ENCODE measurements at places on chromosomes 11 and 22. TPM values are rescaled to one million over a fixed set of nuclear protein-coding genes. Genes with fewer than 3 reads are reported as not detected.

GRCh38 chr11:1193326-1194230, 29.3 kb upstream of the MUC5B start:
- no peak overlapping the region for H3K4me3 ChIP-seq
- no peaks in the 10 kb centered on the region for H3K27me3 ChIP-seq
- H3K4me1 ChIP-seq = no peaks in the 10 kb centered on the region
- H3K27ac ChIP-seq = no peak overlapping the region
- no peaks in the 10 kb centered on the region for H3K36me3 ChIP-seq

- no peaks in the 10 kb centered on the region for H3K4me1 ChIP-seq
- DNase-seq = no peak
- H3K36me3 ChIP-seq = no peaks in the 10 kb centered on the region
- no peaks in the 10 kb centered on the region for H3K27me3 ChIP-seq
Observed at GRCh38 chr11:29333993-29334775, 682.6 kb downstream of the KCNA4 start.

DNA sequence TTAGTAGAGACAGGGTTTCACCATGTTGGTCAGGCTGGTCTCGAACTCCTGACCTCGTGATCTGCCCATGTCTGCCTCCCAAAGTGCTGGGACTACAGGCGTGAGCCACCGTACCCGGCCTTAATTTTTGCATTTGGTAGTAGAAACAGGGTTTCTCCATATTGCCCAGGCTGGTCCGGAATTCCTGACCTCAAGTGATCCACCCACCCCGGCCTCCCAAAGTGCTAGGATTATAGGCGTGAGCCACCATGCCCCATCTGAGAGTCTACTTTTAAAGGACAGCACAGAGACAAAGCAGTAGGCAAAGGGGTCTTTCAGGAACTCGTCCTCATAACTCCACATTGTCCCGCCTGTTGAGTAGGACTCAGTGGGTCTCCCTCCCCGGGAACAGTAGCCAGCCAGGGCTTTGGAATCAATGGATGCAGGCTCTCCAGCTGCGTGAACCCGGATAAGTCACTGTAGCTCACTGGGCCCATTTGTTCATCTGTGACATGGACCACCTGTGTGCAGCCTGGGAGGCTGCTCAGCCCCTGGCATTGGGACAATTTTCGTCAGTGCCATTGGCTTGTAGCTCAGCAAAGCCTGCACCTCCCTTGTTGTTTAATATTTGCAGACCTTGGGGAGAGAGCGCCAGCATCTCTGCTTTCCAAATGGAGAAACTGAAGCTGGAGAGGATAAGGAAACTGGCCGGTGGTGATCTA, 86.1 kb downstream of the ARHGAP8 start:
- no peaks in the 10 kb centered on the region for H3K36me3 ChIP-seq
- DNase-seq = no peak
- H3K27me3 ChIP-seq = no peaks in the 10 kb centered on the region
- H3K4me3 ChIP-seq = no peak overlapping the region
- no peaks in the 10 kb centered on the region for H3K4me1 ChIP-seq

- DNase-seq = no peak
- H3K27me3 ChIP-seq = peaks cover 13% of the 10 kb centered on the region
- no peak overlapping the region for H3K27ac ChIP-seq
- no peaks in the 10 kb centered on the region for H3K36me3 ChIP-seq
- no peak overlapping the region for H3K4me3 ChIP-seq
- no peaks in the 10 kb centered on the region for H3K4me1 ChIP-seq
Observed at GRCh38 chr11:35629914-35630313, 11.7 kb downstream of the FJX1 start.

The KIRREL3 gene
- not detected for total RNA-seq

The TMPRSS5 gene
- 0.40 TPM for total RNA-seq

The FAM180B gene
- not detected for total RNA-seq

The MRGPRX4 gene
- not detected for total RNA-seq
